ENCODE measurements at places on chromosomes 5 and 9.

DNA sequence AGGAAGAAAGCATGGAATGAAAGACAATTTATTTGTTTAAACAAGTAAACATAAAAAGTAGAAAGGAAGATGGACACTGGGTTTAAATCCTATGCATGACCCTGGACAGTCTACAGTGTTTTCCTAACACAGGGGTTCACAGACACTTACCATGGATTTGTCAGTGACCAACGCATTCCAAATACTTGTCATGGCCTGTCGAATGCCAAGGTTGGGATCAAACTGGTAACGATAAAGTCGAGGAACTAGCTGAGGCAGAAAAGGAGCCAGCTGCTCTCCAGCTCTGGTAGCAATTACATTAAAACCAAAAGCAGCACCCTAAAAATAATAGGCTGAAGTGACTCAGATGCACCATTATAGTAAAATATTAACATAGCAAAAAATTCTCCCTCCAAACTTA, 59.4 kb upstream of the OR2K2 start:
- DNase-seq: no peak

DNA sequence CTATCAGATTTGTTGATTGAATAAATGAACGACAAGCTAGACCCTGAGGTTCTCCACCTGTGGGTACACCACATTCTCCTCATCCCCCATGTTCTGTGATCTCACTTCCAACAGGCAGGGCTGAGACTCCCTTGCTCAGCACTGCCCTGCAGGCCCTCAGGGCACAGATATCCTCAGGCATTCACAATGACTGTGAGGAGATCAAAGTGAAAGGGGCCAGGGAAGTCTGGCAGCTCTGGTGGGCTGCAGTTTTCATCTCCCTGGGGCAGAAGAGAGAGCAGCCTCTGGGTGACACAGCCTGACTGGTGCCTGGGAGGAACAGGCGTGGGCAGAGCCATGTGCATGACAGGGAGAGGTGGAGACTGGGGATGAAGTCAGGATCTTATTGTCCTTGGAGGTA, 142.4 kb upstream of the C9orf72 start:
- DNase-seq: no peak

DNA sequence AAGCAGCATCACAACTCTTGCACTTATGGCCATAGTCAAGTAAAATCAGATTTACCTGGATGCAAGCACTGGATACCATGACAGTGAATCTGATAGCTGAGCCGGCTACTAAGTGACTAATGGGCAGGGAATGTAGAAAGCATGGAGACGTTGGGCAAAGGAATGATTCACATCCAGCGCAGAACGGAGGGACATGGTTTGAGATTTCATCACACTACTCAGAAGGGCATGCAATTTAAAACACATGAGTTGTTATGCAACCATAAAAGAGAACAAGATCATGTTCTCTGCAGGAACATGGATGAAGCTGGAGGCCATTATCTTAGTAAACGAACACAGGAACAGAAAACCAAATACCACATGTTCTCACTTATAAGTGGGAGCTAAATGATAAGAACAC, 169.1 kb upstream of the PIK3R1 start:
- DNase-seq: peak; percentile 93

DNA sequence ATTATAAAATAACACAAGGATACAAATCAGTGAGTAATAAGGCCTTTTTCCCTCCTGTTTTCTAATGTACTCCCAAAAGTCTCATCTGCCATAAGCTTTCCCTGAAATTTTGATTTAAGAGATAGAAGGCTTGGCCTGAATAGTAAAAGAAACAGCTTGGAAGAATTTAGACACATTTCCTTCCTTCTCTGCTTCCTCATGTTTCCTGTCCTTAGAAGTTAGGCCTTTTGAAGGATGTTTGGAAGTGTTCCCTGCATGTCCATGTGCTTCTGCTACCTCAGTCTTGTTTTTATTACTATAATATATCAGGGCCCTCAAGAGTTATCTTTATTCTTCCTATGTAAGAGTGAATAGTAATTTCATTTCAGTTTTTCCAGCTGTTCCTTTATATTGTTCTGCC, 242.7 kb downstream of the DEPDC1B start:
- DNase-seq: no peak

DNA sequence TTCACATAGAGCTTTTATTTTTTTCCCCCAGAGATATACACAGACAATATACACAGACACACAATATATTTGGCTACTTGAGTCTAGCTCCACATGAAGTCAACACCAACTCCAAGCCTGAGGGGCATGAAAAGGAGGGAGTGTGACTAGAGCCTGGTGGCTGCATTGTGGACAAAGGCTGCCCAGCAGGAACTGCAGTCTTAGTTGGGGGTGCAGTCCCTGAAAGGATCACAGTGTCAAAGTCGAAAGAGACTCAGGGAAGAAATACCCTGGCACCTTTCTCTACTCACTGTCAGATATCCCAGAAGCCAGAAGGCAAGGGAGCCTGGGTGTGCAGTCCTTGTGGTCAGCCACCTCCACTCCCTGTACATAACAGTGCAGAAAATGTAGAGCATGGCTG, 231.6 kb upstream of the RPS23 start:
- DNase-seq: no peak

DNA sequence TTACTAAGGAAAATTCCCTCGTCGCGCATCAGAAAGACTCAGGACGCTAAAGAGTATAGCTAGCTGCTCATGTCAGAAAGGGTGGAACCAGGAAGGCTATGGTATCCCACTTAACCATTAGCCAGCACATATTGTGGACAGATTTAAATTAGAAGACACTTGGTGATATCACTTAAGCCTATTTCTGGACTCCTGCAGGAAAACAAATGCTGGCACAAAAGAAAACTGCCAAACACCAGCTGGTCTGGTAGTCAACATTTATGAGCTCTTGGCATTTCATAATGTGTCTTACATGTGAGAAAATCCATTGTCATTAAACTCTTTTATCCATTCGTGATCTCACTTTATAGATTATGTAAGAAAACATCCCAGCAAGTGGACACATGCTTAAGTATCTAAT, 377.4 kb downstream of the PTPRD start:
- no peak for DNase-seq

- no peak for DNase-seq
These were observed 65.5 kb upstream of the SAP30L start for GRCh38 chr5:154380263-154380662.

- DNase-seq: no peak
These were observed 99.3 kb upstream of the HCN1 start for GRCh38 chr5:45795458-45795857.

DNA sequence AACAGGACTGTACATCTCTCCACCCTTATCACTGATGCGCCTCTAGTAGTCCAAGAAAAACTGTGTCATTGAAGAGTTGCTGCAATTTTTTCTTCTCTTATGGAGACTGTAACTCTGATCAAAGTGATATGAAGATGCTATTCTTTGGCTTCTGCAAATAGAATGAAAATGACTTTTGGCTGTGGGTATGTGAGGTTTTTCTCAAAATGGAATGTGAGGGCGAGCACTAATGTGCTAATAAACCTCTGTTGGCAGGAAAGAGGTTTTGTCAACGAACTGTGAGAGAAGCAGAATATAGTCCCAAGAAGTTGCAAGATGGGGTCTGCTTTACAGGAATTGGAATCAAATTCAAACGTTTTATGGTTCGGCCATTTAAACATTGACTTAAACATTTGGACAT, 252.0 kb upstream of the GAS1 start:
- no peak for DNase-seq

- no peak for DNase-seq
These were observed 145.5 kb upstream of the MAP3K1 start for GRCh38 chr5:56669534-56670483.

GRCh38 chr5:153135411-153135810, 355.1 kb upstream of the GRIA1 start:
- DNase-seq: no peak

GRCh38 chr5:176781638-176782570, 28.5 kb upstream of the UNC5A start:
- DNase-seq: no peak

DNA sequence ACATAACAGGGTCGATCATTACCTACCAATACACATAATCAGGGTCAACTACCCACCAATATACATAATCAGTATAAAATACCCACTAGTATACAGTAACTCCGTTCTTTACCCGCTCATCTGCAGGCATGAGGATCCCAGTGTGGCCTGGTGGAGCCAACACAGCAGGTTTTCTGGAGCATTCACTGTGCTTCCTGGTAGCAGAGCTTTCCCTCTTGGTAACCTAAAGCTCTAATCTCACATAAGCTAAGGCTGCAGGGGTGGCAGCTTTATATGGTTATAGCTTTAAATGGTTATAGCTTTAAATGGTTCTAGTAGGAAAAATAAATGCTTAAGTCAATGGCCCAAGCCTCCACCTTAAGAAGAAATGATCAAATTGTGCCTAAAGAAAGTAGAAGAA, 11.9 kb downstream of the LCN1 start:
- no peak for DNase-seq

DNA sequence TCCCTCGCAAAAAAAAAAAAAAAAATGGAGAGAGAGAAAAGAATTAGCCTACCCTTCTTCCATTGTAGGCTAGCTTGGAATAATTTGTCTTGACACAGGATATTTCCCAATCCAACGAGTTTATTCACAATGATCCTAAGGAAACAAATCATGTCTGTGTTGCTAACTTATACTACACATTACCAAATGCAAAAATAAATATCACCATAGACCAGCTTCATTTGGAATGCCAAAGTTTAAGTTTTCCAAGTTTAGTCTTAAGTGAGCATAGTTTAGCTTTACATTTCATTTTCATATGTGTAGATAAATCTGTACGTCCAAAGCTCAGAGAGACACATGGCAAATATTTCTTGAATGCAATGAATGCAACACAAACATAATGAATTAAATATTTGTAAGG, 1106.2 kb upstream of the DMAC1 start:
- no peak for DNase-seq

- DNase-seq: no peak
These were observed 36.6 kb downstream of the GALNT10 start for GRCh38 chr5:154227090-154227489.

DNA sequence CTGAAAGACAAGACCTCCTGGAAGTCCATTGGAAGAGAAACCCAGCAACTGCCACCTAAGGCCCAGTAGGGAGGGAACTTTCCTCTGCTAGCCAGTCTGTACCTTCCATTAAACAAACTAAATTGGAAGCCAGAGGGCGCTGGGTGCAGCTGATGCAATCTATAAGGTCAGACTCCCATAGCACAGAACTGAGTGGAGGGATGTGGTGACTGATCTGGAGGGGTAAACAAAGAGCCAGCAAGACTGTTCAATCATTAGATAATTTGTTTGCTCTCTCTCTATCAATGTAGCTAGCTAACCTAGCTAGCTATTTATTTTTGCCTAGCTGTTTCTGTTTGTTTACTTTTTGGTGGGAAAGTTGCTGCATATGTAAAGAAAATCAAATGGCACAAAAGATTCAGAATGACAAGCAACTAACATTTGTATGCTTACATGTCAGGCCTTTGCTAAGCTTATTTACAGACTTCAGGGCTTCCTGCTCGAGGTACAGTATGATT, 291.8 kb upstream of the DAB2 start:
- DNase-seq: peak; percentile 45

DNA sequence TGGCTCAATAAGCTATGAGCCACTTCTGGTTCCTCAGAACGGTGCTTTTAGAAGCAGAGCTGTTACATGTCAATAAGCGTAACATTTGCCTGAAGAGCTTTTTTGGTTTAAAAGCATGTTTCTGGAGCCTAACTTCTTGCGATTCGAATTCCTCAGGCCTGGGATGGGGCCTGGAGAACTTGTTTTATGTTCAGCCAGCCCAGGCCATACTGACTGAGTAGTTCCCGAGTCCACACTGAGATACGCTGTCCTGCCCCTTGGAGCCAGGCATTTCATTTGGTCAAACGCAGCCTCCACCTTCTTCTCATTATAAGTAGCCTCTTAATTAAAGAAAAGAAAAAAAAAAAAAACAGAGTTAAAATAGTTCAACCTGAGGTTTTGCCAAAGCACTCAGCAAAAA, 260.6 kb upstream of the ANKRD55 start:
- DNase-seq: no peak

- peak; percentile 68 for DNase-seq
These were observed 161.6 kb downstream of the BNC2 start for GRCh38 chr9:16708656-16709435.

- no peak for DNase-seq
These were observed 167.3 kb downstream of the ROR2 start for GRCh38 chr9:91782708-91783214.

DNA sequence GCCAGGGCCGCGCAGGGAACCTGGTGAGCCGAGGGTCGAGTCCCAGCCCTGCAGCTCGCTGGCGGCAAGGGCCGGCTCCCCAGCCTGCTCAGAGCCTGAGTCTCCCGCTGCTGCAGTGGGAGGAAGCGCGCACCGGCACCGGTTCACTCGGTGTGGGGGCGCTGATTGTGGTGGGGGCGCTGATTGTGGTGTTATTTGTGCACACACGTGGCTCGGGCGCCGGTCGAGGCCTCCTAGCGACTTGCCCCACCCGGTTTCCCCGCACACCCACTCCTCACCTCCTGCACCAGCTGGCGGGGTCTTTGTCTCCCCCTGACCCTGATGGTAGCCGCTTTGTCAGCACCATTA, 266.7 kb downstream of the NSG2 start:
- no peak for DNase-seq

DNA sequence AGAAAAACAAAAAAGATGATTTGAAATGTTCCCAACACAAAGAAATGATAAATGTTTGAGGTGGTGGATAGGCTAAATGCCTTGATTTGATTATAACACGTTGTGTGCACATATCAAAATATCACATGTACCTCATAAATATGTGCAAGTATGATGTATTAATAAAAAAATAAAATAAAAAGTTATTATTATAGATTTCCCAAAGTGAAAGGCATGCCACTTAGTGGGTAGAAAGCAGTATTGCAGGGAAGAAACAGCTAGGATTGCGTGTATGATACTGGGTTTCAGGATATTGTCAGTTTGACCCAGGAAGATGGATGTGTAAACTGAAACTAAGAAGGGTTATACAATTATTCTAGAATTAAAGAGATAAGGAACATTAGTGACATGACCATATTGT, 3.6 kb upstream of the TMEM38B start:
- DNase-seq: no peak

GRCh38 chr5:58985311-58985710, 402.4 kb downstream of the RAB3C start:
- no peak for DNase-seq

- DNase-seq: no peak
These were observed 1.3 kb upstream of the IQGAP2 start for GRCh38 chr5:76401801-76402250.

GRCh38 chr5:108749128-108749861, 1.6 kb downstream of the FER start:
- peak; percentile 42 for DNase-seq

GRCh38 chr5:17275289-17276158, 58.1 kb downstream of the BASP1 start:
- no peak for DNase-seq

GRCh38 chr9:89277454-89277853, 33.5 kb upstream of the CKS2 start:
- peak; percentile 40 for DNase-seq

GRCh38 chr5:181243564-181244343, at the start of gene RACK1:
Gene RACK1 (minus strand): TSS chr5:181243906. CDS start chr5:181243800, 106 bp downstream.
- peak; percentile 90 for DNase-seq

- peak; percentile 65 for DNase-seq
These were observed 44.6 kb upstream of the LPCAT1 start for GRCh38 chr5:1568201-1568979.

GRCh38 chr9:125991886-125992529, 244.8 kb downstream of the PBX3 start:
- DNase-seq: no peak

Data from Daoy (cell line).